ENCODE measurements at places on chromosomes 11 and 22.

- no peak for DNase-seq
These were observed 37.9 kb upstream of the PLET1 start for GRCh38 chr11:112298535-112298934.

GRCh38 chr22:17131686-17132085, 10.5 kb upstream of the TMEM121B start:
- DNase-seq, result no peak

- no peak for DNase-seq
These were observed 56.8 kb downstream of the CD6 start for GRCh38 chr11:61028135-61028729.

DNA sequence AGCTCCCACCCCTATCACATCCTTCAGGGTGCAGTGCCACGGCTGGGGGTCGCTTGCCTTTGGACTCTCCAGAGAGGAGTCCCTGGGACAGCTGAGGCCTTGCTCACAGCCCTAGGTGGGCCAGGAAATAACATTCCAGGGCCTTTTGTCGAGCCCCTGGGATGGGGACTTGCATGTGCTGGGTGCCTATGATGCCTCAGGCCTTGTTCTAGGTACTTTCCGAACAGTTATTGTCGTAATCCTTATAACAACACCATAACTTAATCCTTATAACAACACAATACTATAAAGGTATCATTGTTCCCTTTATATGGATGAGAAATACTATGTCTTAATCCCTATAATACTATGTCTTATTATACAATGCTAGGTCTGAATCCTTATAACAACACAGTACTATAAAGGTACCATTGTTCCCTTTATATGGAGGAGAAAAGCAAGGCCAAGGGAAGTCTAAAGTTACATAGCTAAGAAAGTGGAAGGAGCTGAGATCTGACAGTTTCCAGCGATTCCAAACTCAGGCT, 236.5 kb downstream of the ST3GAL4 start:
- DNase-seq, result no peak

GRCh38 chr11:92053216-92053615, 171.4 kb upstream of the FAT3 start:
- DNase-seq, result no peak

- no peak for DNase-seq
These were observed 206.6 kb downstream of the GRIK4 start for GRCh38 chr11:120718171-120718570.
